NCI-H2081 treated with DMSO at 0.1 percent for 48 hours (cell line): ENCODE measurements at places on chromosomes 7 and 10.

- no peak for DNase-seq
Observed at GRCh38 chr10:58393317-58393716, 8.1 kb downstream of the TFAM start.

GRCh38 chr10:20962165-20962564, 65.1 kb upstream of the NEBL start:
- DNase-seq, result no peak

DNA sequence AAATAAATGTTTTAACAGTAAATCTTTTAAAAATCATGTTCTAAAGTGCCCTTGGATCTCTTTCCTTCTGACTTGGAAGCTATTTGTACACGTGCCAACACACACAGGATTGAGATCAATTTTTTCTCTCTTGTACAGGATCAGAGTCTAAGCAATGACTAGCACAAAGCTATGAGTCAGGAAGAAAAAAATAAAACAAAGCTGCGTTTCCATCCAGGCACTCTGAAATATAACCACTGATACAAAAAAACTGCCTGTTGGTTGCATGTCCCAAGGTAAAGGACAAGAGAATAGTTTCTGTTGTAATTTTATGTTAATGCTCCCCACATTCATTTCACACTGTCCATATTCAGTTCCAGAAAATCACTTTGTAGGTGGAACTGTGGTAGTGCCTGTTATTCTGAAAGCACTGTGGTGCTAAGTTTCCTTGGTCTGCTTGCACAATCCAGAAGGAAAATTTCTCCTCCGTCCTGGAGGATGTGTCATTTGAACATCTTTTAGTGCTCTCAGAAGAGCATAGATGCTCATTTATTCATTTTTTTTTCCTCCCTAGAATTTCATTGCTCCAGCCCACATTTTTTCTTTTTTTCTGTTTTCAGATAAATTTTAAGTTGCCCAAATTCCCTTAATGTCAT, 113.4 kb downstream of the PLXDC2 start:
- no peak for DNase-seq

DNA sequence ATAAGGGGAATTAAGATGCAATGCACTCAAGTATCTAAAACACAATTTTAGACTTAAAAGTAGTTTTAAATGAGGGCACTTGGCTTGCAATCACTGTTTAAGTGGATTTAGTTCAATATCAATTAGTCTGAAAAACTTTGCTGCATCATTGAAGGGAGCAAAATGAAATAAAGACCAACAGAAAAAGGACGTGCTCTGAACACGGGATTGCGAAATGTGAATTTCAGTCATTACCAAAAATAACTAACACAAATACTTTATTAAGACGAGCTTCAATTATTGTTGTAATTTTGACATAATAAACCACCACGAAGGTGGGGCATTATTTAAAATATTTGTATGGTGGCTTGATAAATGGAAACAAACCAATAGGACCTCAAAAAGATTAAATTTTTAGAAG, 361.8 kb upstream of the GALNT17 start:
- DNase-seq, result no peak

GRCh38 chr10:4643471-4643870, 182.5 kb upstream of the AKR1E2 start:
- DNase-seq, result no peak

GRCh38 chr7:112060625-112061024, 145.6 kb downstream of the DOCK4 start:
- no peak for DNase-seq

- no peak for DNase-seq
Observed at GRCh38 chr10:77560471-77560870, 77.1 kb downstream of the KCNMA1 start.

DNA sequence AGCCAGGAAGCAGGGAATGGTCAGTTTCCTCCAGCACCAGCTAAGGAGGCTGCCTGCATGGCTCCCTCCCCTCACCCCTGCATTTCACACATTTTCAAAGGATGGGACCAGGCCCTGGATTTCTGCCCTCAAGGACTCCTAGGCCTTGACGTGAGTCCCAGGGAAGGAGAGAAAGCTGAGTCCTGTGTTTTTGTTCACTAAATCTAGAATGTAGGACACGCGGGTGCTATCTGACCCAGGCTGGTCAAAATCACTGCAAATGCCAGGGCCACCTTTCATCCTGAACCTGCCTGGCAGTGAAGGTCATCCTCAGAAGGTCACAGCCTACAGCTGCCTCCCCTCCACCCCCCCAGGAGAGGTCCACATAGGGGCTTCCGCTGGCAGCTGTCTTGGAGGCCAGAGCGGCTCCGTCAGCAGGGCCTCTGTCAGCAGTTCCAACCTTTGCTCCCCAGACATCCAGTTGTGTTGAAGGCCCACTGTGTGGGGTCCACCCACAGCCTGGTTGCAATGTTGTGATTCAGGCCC, 18.0 kb downstream of the RHBDD2 start:
- no peak for DNase-seq

DNA sequence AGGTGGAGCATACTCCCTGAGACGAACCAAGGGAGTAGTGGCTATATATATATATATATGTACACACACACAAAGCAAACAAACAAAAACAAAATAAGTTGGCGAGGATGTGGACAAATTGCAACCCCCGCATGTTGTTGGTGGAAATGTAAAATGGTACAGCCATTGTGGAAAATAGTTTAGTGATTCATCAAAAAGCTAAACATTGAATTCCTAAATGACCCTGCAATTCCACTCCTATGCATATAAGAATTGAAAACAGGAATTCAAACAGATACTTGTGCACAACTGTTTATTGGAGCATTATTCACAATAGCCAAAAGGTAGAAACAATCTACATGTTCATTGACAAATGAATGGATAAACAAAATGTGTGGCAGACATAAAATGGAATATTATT, 407.9 kb downstream of the KCNMA1 start:
- no peak for DNase-seq

DNA sequence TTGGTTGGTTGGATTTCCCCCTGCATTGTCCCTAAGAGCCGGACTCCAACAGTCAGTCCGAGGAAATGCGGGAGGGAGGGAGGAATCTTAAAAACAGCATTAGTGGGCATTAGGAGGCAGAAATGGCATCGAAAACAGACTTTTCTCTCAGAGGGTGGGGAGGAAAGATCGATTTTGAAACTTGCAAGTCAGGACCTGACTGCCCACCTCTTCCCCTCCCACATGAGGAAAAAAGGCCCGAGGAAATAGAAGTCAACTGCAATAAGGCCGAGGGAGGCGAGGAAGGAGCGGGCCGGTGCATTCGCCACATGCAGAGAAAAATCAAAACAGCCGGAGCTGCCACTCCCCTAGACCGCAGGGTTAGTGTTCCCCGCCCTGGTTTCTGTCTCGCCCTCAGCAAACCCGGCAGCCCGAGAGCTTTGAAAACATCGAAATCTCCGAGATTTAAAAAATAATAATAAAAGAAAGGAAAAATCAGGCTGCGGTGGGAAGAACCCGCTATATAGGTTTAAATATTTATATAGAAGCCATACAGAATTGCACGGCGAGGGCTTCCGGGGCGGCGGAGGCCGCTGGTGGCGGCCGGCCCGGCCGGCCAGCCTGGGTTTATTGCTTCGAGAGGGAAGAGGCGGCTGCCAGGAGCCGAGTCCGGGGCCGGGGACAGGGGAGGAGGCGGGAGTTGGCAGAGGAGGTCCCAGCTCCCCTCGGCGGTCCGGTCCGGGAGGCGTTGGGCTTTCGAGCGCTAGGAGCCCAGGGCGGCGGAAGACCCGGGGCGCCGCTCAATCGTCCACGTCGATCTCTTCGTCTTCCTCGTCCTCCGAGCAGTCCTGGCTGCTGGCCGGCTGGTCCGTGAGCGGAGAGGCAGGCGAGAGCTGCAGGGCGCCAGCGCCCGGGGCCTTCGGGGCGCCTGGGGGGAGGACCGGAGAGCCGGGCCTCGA, 2.5 kb downstream of the LBX1 start:
- DNase-seq, result no peak

DNA sequence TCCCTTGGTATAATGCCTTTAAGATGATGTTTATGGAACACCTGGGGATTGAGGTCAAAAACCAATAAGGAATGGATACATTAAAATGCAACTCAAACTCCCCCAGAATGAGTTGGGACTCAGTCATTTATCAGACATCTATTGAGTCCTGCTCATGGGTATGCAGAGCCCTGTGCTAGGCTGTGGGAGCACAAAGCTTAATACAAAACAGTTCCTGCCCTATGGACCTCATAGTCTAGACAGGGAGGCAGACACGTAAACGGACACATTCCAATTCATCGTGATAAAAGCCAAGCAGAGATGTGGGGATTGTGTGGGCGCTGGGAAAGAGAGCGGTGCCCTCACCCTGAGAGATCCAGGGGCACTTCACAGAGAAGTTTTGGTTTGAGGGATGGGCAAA, 181.7 kb downstream of the PTEN start:
- DNase-seq, result no peak

DNA sequence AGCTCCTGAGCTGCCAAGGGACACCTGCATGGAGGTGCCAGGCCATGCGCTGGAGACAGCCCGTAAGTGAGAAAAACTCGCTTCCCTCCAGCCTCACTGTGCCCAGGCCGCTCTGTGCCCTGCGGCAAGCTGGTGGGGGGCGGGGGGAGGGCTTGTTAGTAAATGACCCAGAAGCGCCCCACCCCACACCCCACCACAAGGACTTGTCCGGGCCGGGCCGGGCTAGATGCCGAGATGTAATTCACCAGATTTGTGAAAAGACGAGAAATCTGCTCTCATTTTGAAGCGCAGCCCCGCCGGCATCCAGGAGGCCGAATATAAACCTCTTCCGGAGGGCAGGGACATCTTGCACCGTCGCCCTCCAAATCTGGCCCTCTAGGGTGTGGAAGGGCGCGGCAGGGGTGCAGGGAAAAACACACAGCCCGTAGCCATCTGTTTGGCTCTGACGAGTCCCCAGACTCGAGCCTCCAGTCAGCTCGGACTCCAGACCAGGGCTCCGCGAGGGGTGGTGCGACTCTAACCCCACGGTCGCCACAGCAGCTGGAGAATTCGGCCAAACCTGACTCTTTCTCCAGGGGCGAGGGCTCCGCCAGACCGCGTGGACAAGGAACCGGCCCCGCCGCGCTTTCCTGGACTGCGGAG, 14.8 kb downstream of the TLX1 start:
- no peak for DNase-seq

DNA sequence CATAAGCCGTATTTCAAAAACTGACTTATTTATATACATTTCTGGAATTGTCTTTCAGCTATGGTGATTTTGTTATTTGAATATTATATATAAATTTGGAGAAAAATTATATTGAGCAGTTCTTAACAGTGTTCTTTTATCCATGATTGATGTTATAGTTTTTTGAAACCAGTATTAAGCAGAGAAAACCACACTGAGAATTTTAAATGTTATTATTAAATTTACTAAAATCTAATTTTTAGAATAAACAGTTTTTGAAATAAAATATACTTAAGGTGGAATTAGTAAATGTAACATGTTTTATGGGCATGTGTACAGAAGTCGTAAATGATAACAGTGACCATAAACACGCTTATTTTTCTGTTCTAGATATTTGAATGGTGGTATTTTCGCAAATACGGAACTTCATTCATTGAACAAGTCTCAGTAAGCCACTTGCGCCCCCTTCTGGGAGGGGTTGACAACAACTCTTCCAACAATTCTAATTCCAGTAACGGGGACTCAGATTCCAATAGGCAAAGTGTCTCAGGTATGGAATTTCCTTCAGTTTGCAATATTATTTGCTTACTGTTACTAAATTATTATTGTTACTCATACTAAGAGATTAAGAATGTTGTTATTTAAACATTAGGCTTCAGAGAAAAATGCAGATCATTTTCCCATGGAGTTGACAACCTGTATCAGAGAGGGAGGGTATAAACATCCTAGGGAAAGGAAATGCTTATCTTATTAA, 166.1 kb downstream of the ST7 start:
- peak; percentile 53 for DNase-seq

- DNase-seq, result no peak
Observed at GRCh38 chr7:159067576-159068487, 76.8 kb downstream of the VIPR2 start.

DNA sequence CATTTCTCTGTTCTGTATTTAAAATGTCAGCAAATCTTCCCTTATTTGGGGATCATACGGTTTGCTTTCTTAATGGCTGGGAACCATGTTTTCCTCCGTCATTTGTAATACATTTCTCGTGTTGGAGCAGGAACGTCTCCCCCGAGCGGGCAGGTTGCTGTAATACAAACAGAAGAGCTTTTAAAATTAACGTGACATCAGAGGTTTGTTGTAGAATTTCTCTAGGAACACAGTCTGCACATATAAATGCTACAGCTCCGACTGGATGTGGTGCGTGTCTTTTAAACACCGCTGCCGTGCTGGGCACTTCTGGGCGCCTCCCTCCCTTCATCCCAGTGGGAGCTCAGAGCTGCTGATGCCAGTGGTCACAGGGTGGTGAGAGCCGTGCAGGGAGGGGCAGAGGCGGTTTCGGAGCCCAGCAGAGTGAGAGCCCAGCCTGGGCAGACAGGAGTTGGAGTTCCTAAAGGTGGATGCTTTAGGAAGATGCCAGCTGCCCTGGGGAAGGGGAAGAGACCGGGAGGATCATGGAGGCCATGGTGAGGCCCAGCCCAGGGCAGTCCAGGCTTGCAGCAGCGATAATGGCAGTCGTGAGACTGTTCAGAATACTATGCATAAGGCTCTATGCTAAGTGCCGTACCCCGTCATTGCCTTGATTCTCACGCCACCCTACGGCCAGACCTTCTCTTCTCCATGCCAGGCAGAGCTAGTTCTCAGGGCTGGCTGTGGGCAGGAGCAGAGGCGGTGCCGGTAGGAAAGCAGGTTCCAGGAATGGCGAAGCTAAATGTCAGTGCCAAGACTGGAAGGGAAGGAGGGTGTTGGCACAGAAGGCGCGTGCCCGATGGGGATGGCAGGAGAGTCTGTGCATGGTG, 96.2 kb downstream of the GLRX3 start:
- DNase-seq, result no peak

GRCh38 chr7:76347710-76348109, 11.1 kb downstream of the YWHAG start:
- DNase-seq, result no peak

- DNase-seq, result no peak
Observed at GRCh38 chr7:132742189-132742612, 165.9 kb upstream of the PLXNA4 start.

DNA sequence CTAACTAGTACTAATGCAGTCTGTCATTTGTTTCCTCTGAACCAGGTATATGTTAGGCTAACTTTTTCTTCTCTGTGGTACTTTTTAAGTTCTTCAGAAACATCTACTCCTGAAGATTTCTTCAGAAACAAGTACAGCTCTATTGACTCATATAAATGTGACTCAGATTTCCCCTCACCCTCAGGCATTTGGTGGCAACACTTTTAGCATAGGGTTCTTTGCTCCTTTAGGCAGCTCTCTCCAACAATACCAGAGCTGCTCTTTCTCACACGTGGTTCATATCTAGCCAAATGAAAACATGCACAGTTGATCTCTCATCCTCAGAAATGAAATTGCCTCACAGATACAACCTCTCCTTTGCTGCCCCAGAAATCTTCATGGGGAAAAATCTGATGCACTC, 939.8 kb downstream of the SORCS1 start:
- no peak for DNase-seq

- no peak for DNase-seq
Observed at GRCh38 chr10:124345521-124345920, 73.2 kb downstream of the OAT start.
